ENCODE measurements at places on chromosomes 13 and 19.

DNA sequence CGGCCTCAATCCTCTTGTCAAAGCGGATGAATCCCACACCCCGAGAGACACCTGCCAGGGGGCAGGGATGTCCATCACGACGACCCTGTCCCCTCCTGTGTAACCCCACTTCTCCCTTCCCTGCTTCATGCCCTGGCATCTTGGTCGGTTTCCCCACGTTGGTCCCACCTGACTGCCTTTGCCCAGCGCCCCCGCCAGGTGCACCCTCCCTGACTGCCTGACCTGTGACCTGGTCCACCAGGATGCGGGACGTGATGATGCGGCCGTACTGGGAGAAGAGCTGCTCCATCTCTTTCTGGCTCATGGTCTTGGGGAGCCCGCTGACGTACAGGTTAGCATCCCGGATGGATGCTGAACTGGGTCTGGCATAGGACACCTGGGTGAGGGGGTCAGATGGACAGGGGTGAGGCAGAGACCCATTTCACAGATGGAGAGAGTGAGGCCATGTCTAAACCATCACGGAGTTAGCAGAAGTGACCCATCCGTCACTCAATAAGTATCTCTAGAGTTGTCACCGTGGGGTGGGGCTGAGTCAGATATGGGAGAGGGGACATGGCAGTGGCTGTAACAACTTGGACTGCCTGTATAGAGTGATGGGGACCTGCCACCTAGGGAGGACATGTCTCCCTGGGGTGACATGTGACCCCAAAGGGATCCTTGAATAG is 22.5 kb downstream of the ELAVL3 start:
- DNase-seq, result no peak

GRCh38 chr13:31046711-31047279 is 114.3 kb downstream of the TEX26 start:
- DNase-seq, result peak; percentile 29

DNA sequence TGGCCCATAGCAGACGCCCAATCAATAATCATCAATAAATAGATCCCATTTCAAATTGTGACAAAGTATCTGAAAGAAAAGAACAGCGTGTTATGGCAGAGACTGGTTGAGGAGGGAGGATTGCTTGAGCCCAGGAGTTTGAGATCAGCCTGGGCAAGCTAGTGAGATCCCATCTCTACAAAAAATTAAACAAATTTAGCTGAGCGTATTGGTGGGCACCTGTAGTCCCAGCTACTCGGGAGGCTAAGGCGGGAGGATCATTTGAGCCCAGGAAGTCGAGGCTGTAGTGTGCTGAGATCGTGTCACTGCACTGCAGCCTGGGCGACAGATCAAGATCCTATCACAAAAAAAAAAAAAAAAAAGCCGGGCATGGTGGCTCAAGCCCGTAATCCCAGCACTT is 6.4 kb upstream of the GNA11 start:
- DNase-seq, result no peak

GRCh38 chr19:2478756-2479555 is 3.0 kb downstream of the GADD45B start:
- DNase-seq, result peak; percentile 97

- no peak for DNase-seq
Measured at GRCh38 chr13:23709536-23709935, 139.3 kb downstream of the TNFRSF19 start.

DNA sequence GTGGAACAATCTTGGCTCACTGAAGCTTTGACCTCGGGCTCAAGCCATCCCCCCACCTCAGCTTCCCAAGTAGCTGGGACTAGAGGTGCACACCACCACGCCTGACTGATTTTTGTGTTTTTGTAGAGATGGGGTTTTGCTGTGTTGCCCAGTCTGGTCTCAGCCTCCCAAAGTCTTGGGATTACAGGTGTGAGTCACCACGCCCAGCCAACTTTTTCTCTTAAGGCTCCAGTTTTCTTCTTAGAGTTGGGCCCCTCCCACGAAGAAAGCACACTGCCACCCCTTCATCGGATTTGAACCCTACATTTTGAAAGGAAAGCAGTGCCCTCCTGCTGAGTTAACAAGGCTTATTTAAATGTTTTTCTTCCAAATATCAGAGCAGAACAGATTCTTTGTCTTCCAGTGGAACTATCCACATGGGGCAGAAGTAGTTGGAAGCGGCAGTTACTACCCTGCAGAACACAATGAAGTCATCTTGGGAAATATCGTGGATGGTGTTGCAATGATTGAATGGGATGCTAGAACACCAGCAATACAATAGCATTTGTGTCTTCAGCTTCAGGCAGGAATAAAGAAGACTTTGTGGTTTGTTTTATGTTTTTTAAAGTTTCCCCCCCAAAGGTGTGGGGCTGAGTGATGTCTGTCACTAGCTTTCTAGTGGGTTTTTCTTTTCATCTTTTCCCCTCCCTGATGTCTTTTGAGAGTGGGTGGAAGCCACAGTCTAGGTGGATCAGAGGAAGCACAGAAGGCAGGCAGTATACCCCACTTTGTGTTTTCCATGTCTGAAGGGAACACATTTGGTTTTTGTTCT is 8.9 kb downstream of the ACTN4 start:
- peak; percentile 56 for DNase-seq

GRCh38 chr19:23789246-23789645 is 30.6 kb upstream of the ZNF681 start:
- DNase-seq, result no peak

GRCh38 chr19:23698711-23699520 is 11.9 kb upstream of the ZNF675 start:
- DNase-seq, result no peak

GRCh38 chr13:100835695-100836094 is 161.1 kb upstream of the TMTC4 start:
- no peak for DNase-seq

DNA sequence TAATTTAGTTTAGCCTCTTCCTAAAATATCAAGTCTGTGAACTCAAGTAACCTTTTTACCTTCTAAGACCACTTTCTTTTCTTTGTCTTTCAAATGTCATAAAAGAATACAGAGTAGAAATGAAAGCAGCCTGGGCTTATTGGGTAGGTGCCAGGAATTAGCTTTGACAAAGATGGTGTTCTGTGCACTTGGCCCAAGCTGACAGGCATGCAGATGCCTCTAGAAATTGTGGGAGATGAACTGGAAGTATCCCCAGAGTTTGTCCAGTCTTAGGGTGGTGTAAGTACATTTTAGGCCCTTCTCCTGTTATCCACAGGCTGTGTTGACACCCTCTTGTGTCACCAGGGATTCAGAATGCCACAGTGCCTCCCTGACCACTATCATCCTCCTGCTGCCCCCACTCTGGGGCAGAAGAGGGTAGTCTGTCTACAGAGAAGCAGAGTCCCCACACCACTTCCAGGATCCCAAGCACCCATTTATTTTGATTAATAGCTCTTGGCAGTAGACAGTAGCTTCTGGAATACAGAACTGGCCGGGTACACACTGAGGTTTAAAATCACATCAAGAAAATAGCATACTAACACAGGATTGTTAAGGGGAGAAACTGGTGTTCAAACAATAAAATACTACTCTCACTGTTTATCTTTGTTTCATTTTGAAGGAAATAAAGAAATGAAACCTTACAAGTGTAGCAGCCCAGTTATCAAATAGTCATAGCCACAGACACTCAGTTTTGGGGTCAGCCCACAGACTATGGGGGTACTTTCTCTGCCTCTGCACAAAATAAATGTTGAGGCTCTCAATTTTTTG is 343.2 kb downstream of the KCNRG start:
- no peak for DNase-seq

- peak; percentile 96 for DNase-seq
Measured at GRCh38 chr19:54451331-54451871, 2.4 kb downstream of the LENG8 start.
